ENCODE measurements at places on chromosomes 7 and 10. TPM values are rescaled to one million over a fixed set of nuclear protein-coding genes. Genes with fewer than 3 reads are reported as not detected.

EPHA1 gene
- not detected for total RNA-seq

PILRA gene
- total RNA-seq: 0.18 TPM

DNA sequence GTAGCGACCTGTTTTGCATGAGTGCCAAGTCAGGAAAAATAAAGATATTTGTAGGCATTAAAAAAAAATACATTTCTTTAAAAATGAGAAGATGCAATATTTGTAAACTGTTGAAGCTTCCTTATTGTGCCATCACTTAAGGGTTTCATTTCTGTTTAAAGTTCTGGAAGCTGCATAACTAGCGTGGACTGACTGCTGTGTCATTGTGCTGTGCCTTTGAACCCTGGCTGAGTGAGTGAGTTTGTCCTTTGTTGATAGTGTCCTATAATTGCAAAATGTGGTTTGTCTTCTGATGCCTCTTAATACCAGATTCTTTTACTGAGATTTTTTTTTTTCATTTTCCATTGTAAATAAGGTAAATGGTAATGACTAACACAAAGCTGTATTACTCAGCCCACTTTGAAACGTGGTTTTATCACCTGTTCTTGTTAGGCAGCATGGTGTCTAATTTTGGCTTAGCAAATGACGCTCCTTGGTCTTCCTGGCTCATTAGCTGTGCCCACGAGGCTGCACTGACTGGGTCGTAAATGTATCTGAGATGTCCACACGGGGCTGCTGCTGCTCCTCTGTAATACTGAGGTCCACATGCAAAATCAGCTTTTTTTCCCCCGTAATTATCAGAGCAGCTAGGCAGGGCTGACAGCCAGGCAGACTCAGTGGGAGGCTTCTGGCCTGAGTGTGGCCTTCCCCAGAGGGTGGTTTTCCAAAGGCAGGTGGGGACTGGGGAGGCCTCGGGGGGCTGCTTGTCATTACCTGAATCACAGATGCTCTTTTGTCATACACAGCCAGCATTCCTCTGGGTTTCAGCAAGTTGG lies 14.8 kb downstream of the ZSCAN25 start:
- DNase-seq: no peak

DNA sequence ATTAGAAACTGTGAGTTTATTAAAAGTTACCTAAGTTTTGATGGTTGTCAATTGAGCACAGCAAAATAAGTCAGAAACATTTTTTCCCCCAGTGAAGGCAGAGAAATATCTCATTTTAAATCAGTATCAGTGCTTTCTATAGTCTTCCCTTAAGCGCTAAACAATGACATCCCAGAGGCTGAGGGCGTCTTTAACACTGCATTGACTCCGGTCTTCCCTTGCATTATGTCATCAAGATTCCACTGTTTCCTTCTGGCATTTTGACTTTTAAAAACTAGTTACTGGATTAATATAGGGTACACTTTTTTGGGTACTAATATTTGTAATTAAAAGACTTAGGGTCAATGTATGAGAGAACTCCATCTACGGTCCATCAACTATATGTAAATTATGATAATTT lies 3.9 kb downstream of the GLUD1 start:
- no peak for DNase-seq

- DNase-seq: peak; percentile 92
Observed at GRCh38 chr10:73887294-73888039, 13.1 kb upstream of the CAMK2G start.

DNA sequence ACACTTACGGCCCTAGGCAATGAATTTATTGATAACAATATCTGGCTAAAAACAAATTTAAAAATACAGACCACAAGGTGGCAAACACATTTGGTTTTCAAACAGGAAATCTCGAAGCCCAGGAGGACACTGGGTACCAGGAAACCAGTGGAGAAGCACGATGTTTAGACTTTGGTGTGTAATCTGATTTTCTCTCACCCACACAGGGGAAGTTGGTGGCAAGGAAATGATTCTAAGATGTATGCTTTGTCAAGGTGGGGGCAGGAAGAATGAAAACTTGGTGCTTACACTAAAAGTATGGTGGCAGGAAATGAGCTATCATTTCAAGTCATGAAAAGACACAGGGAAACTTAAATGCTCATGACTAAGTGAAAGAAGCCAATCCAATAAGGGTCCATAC lies 113.2 kb upstream of the ANKRD1 start:
- no peak for DNase-seq

PAPOLB gene
- total RNA-seq: not detected

GRCh38 chr7:121016966-121017365 lies 28.5 kb downstream of the CPED1 start:
- no peak for DNase-seq

GRCh38 chr10:122258136-122259074 lies 12.7 kb upstream of the BTBD16 start:
- no peak for DNase-seq

DNA sequence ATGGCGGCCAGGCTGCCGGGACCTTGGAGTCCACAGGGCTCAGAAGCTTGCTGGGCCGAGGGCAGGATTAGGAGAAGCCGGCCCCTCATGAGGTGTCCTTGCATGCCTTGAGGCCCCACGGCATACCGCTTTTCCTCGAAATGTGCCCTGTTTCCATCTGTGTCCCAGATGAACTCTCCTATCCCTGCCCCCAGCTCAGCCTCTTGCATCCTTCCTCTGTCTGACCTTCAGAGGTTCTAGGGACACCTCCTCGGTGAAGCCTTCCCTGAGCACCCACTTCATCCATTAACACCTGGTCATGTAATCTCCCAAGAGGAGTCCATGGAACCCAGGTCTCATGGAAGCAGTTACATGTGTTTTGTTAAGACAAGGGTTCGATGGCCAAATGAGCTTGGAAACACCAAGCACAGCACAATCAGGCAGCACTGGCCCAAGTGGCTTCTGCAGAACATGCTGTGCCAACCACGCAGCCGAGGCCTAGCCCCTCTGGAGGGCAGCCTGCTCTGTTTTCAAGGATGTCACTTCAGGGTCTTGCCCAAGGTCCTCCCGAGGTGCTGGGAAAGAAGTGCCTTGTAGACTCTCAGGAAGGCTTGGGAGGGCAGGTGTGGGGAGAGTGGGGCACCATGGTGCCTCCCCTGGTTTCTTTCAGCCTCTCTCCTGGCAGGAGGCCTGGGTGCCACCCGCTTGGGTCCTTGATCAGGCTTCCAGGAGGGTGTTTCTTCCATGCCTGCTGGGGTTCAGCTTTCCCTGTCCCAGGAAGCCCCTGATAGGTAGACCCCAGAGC lies 124.3 kb downstream of the NEURL1 start:
- no peak for DNase-seq

- DNase-seq: peak; percentile 43
Observed at GRCh38 chr10:12350167-12350872, 973 bp downstream of the CAMK1D start.

CAV1 gene
- total RNA-seq: 154 TPM

GRCh38 chr7:46705386-46706255 lies 784.5 kb upstream of the IGFBP3 start:
- no peak for DNase-seq

DNA sequence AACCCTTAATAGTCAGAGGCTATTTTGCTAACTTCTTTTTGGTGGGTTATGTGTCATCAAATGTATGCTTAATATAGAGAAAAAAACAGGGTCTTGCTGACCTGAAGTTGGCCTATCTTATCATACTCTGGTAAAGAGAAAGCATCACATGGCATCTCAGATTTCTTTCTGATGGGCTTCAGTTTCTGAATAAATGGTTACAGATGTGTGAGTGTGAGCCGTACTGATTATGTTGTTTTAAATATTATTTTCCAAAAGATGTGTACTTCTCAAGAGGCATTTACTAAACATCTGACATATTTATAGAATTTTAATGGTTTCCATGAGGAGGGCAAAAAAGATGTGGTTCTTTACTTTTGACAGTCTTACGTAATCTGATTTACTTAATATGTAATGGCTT lies 28.4 kb downstream of the BBS9 start:
- DNase-seq: no peak

DNA sequence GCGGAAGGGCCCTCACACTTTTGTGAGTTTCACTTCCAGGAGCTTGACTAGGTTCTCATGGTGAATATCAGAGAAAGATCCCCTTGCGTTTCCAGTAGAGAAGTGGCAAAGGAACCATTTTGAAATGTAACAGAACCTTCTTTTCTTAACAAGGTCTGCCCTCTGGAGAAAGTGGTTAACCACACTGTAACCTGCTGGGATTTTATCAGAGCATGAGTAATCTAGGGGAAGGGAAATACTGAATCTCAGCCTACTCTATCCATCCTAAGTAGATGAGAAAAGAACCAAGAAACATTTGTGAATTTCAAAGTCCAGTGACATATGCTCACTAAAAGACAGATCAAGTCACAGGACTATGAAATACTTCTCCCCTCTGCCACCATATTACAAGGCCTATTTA lies 235.5 kb downstream of the ZEB1 start:
- no peak for DNase-seq

DNA sequence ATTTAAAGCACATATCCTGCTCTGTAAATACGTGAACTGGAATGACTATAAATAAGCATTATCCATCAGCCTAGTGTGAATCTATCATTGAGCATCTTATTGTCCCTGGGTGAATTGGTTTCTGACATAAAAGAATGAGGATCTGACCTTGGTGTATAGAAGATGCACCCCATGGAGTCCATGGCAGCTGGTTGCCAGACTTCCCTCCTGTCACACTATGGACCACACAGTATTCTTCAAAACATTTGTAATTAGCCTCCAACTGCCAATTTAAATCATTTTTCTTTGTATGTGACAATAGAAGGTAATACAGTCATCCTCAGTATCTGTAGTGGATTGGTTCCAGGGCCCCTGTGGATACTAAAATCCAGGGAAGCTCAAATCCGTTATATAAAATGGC lies 238.1 kb upstream of the ZWINT start:
- no peak for DNase-seq

- no peak for DNase-seq
Observed at GRCh38 chr10:118239236-118239630, 102.9 kb downstream of the FAM204A start.

LBX1 gene
- not detected for total RNA-seq

- DNase-seq: no peak
Observed at GRCh38 chr7:20374399-20374798, 43.7 kb downstream of the ITGB8 start.

GRCh38 chr10:14366760-14367159 lies 36.0 kb upstream of the FRMD4A start:
- DNase-seq: no peak

ELFN1 gene
- total RNA-seq: not detected

GRCh38 chr7:155653803-155654202 lies 9.3 kb downstream of the RBM33 start:
- no peak for DNase-seq

GSAP gene
- 3.7 TPM for total RNA-seq

GRCh38 chr7:102393467-102393866 lies 2.7 kb upstream of the PRKRIP1 start:
- no peak for DNase-seq

CAV2 gene
- total RNA-seq: 130 TPM

FGFBP3 gene
- not detected for total RNA-seq

- DNase-seq: no peak
Observed at GRCh38 chr7:27514861-27515260, 147.8 kb downstream of the HIBADH start.

GRCh38 chr7:30678805-30679204 lies 3.5 kb downstream of the CRHR2 start:
- DNase-seq: no peak

DNA sequence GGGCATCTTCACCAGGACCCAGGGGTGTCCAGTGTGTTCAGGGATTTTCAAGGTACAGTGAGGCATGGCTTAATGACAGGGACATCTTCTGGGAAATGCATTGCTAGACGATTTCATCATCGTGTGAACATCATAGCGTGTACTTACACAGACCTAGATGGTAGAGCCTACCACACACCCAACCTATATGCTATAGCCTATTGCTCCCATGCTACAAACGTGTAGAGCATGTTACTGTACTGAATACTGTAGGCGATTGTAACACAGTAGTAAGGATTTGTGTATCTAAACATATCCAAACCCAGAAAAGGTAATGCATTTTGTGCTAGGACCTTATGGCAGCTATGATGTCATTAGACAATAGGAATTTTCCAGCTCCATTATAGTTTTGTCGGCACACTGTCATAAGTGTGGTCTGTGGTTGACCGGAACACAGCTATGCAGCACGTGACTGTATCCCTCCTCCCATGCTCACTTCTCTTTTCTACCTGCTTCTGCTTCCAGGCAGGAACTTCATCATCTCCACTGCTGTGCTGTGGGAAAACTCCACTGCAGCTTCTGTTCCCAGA lies 416.2 kb upstream of the NFE2L3 start:
- DNase-seq: no peak

GRCh38 chr7:90383861-90384260 lies 19.4 kb upstream of the CLDN12 start:
- DNase-seq: no peak

- no peak for DNase-seq
Observed at GRCh38 chr10:89382757-89383156, 4.9 kb downstream of the IFIT1B start.

- DNase-seq: no peak
Observed at GRCh38 chr10:65787571-65787970, 1138.3 kb upstream of the LRRTM3 start.

DNA sequence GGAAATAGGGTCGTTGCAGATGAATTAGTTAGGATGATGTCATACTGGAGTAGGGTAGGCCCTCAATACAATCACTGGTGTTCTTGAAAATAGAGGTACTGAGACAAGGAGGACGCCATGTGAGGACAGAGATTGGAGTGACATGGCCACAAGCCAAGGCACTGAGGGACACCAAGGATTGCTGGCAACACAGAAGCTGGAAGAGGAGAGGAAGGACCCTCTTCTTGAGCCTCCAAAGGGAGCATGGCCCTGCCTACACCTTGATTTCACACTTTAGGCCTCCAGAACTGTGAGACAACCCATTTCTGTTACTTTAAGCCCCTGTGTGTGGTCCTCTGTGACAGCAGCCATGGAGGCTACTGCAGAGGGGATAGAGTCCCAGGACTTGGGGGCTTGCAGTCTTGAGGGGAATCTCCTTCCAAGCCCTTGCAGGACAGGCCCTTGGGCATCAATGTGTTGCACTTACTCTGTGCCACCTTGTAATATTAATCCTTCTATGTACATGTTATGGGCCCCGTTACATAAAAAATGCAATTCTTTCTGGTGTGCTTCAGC lies 3.7 kb upstream of the AOC1 start:
- no peak for DNase-seq
